ENCODE measurements at places on chromosomes 11 and 22.

DNA sequence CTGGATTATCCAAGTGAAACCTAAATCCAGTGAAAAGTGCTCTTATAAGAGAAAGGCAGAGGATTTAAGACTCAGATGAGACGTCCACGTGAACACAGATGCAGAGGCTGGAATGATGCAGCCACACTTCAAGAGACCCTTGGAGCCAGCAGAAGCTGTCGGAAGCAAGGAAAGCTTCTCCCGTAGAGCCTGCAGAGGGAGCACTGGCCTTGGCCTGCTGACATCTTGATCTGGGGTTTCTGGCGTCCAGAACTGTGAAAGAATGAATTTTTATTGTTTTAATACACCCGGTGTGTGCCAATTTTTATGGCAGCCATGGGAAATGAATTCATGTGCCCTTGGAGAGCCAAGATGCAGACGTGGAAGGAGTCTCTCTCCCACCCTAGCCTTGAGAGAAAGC, 407.0 kb upstream of the B3GAT1 start:
- no peak for DNase-seq

DNA sequence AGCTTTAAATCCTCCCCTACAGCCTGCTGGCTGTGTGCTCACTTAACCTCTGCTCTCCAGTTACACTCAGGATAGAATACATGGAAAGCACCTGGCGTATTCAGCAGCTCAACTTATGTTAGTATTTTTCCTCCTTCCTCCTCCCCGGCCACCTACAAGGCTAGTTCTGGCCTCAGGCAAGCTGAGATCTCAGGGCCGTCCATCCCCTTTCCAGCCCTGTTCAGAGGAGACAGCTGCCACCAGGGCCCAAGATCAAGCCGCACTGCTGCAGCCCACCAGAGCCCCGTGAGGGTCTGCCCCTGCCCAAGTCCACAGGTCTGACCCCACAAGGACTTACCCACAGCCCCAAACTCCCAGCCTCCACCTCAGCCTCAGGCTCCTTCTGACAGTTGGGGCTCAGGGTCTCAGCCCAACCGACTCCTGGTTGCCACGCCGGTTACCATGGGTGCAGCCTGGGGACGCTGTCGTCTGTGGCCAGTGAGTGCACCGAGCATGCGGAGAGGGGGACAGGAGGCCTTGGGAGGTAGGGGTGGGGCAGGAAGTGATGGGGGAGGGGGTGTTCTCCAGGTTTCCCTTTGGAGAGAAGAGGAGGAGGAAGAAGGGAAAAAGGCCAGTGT, at the start of gene C11orf16:
TSS of gene C11orf16 (minus strand) at position 384 of the 617 bp plus-strand sequence. CDS start 639 bp downstream, outside the sequence.
- no peak for DNase-seq

GRCh38 chr22:34866495-34867131, 199.3 kb upstream of the ISX start:
- DNase-seq, result peak; percentile 86

DNA sequence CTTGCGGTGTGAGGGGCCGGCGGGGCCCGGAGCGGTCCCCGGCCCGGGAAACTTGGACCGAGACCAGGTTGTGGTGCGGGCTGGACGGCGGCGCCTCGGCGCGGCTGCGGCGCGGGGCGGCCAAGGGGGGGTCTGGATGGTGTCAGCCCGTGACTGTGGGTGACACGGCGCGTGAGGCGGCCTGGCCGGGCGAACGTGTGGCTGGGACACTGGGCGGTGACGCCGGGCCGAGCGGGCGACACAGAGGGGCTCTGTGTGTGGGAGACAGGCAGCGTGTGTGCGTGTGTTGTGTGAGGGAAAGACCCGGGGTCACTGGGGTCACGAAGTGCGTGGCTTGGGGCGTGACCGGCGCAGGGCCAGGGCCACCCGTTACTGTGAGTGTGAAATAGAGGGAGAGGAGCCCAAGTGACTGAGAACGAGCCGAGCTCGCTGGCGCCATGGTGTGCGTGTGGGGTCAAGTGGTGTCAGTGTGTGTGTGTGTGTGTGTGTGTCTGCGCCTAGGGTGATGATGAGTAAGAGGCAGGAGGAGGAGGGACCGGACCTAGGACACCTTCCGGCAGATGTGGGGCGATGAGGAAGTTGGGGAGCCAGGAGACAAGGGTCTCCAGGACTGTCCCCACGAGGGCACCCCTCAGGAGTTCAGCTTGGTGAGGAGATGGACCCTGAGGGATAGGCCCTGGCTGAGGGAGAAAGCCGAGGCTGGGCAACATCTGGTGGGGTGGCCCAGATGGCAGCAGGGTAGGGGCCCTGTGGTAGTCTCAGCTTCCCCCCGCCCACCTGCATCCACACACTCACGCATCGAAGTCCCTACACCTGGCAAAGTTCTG, 817 bp downstream of the RELT start:
- DNase-seq, result peak; percentile 87

GRCh38 chr11:36362902-36363301, 66.8 kb downstream of the PRR5L start:
- DNase-seq, result peak; percentile 62

GRCh38 chr11:116062129-116062489, 557.9 kb upstream of the CADM1 start:
- DNase-seq, result no peak

- DNase-seq, result no peak
Measured at GRCh38 chr11:10457901-10458300, 2.8 kb downstream of the AMPD3 start.

Data from AG08395 (cell line).